IPS DF 6.9 (cell line): ENCODE measurements at places on chromosomes 5 and 9.

- no peak for DNase-seq
Observed at GRCh38 chr9:3980771-3981170, 319.1 kb downstream of the GLIS3 start.

GRCh38 chr9:130713286-130713960, 19.8 kb downstream of the EXOSC2 start:
- no peak for DNase-seq

DNA sequence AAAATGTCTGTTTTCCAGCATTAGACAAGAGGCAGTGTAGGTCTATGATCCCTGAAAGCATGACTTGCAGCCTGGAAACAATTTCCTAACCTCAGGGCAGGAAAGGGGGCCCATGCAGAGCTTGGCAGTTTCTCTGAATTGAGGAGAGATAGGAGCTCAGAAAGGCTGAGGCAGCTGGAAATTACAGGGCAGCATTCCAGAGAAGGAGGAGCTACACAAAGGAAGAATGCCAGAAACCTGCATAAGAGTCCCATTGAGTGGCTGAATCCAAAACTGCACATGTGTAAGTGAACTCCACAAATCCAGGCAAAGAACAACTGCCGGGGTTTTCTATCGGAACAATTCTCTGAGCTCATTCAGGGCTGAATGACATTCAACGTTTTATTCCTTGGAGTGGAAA, 346.8 kb downstream of the PIK3R1 start:
- DNase-seq: no peak

DNA sequence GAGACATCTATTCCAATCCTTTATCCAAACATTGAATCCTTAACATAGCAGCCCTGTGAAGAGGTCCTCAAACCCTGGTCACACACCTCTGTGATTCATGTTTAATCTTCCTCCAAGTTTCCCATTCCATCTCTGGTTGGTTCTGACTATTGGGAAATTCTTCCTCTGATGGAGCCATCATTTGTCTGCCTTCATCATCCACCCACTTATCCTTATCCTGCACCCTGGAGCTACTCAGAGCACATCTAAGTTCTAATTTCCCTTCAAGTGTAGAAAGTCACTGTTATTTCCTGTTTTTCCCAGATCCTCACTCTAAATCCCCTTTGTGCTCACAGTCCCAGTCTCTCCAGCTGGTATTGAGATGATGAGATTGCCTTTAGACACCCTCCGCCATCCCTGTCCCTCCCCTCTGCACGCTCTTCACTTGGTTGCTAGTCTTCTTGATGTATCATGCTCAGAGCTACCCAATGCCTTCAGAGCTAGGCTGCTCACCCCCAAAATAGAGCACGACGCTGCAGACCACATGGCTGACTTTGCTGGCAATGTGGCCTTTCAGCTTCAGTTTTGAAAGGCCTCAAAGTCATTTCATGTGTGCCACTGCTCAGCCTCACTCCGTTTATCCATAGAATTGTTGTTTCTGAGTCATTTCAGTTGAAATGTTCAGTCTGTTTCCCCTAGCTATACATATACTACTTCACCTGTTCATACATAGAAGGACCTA, 154.3 kb downstream of the PALM2AKAP2 start:
- DNase-seq: no peak

DNA sequence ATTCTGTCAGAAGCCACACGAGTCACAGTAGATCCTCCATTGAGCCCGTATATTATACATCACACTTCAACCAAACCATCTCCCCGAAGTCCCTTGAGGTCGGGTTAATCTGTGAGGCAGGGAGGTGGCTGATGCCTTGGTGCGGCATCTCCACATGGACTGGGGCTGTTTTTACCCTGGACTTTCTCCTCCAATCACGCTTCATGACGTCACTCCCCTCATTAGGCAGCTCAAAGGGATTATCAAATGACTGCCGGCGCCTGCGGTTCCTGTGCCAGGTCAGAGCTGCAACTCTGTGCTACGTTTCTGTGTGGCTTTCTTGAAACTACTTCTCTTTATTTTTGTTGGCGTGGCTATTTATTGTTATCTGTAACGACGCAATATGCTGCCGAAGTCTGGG, 53.7 kb downstream of the TMOD1 start:
- DNase-seq: no peak

GRCh38 chr5:64836190-64836755, 67.5 kb downstream of the CWC27 start:
- DNase-seq: no peak

DNA sequence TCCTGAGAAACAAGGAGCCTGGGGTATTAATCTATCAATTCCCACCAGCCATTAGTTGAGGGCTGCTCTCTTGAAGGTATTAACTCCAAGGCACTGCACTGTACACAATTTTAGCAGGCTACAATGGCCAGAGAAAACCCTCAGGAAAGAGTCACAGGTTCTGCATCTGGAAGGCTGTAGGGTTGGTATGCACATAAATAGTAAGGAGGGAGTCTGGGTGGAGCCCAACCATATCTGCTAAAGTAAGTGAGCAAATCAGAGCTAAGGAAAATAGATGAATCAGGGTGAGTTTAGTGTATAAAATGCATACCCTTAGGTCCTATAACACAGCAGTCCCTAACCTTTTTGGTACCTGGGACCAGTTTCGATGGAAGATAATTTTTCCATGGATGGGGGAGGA, 18.2 kb downstream of the TMEM215 start:
- no peak for DNase-seq

DNA sequence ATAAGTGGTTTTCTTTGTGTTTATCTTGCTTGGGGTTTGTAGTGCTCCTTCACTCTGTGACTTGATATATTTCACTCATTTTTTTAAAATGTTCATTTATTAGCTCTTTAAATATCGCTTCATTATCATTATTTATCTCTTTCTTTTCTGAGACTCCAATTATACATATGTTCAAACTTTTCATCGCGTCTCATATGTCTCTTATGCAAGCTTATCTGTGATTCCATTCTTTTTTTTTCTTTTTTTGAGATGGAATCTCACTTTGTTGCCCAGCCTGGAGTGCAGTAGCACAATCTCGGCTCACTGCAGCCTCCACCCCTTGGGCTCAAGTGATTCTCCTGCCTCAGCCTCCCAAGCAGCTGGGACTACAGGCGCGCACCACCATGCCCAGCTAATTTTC, 73.9 kb upstream of the GABRP start:
- no peak for DNase-seq

DNA sequence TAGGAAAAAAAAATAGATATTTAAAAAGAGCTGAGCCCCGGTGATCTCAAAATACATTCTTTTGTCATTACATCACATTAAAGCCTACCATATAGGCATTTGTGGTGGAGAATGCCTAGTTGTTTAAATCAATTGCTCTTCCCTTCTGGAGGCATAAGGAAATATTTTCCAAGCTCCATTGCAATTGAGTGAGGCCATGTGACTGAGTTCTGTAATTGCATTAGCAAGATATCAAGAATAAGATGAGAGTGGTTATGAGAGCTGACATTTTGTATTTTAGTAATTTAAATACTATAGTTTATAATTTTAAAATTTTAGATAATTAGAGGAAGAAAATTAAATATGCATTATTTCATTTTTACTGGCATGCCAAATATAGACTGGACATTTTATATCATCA, 1195.9 kb downstream of the DTWD2 start:
- no peak for DNase-seq

GRCh38 chr9:84597131-84597530, 72.4 kb upstream of the NTRK2 start:
- no peak for DNase-seq

GRCh38 chr9:76553680-76554079, 94.7 kb downstream of the GCNT1 start:
- no peak for DNase-seq

- DNase-seq: no peak
Observed at GRCh38 chr9:4137681-4138099, 162.2 kb downstream of the GLIS3 start.

- no peak for DNase-seq
Observed at GRCh38 chr5:178285399-178286225, 53.0 kb upstream of the PHYKPL start.

- DNase-seq: no peak
Observed at GRCh38 chr5:95825495-95825894, 3.0 kb upstream of the GLRX start.

DNA sequence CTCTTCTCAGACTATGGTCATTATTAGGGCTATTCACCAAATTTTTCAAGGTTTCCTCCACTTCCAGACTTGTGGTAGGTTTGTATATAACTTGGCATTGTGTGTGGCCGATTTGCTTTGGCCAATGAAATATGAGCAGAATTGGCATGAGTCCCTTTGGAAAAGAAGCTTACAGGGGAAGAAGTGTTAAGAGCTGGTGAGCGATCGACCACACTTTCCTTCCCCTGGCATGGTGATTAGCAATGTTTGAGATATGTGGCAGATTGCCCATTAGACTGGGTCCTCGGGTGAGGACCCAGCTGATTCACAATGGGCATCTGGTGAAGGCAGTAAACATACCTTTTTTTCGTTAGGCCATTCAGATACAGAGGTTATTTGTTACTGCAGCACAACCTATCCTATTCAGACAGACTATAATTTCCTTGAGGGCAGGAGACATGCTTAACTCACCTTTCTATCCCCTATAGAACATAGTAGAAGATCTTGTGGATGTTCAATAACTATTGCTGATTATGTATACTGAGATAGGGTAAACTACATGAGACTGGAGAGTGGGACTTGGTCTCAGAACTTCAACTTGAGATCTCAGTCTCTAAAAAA, 62.8 kb upstream of the KLF9 start:
- DNase-seq: no peak

- no peak for DNase-seq
Observed at GRCh38 chr9:69363191-69363590, 38.2 kb downstream of the ENTREP1 start.

- no peak for DNase-seq
Observed at GRCh38 chr9:126591083-126591482, 22.6 kb upstream of the LMX1B start.

DNA sequence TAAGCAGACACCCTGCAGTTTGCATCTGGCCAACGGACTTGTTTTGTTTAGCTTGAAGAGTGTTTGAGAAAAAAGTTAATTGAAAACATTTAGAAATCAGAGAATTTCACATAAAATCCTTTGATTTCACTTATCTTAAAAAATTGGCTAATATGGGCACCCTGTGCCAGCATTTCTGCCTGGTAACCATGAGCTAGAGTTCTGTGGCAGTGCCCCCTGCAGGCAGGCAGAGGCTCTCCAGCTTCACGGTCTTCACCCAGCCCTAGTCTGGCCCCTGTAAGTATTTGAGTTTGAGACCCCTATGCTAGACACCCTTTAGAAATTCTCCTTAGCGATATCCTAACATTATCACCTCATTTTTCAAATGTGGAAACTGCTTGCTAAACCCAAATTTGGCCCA, 18.8 kb upstream of the FANCC start:
- peak; percentile 35 for DNase-seq

DNA sequence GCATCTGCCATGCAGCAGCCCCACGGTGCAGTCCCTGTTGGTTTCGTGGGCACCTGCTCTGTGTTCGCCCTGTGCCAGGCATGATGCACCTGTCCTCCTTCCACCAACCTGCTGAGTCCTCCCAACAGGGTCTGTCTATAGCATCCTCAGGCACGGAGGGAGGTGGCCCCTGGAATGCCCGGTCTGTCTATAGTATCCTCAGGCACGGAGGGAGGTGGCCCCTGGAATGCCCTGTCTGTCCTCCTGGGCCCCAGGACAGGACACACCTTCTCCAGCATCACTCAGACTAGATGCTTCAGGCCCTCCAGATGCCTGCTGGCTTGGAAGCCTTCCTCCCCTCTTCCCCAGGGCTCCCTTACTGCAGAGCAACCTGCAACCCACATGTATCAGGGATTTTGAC, 9.9 kb upstream of the PHYHD1 start:
- no peak for DNase-seq

DNA sequence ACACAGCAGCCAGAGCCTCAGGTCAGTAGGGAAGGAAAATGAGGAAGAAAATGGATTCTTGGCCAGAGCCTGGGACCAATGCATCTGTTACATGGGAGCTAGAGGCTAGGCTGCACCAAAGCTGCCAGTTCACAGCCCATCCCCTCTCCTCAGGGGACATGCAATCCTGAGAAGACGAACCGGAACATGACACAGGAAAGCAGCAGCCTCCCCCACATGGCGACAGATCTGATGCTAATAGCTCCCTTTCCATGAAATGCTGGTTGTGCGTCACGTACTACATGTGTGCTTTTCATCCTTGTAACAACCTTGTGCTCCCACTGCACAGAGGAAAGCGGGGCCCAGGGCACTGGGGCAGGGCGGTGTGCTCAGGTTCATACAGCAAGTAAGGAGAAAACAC, 67.5 kb downstream of the PRRT1B start:
- no peak for DNase-seq

GRCh38 chr5:56259002-56259511, 25.9 kb upstream of the ANKRD55 start:
- DNase-seq: no peak

DNA sequence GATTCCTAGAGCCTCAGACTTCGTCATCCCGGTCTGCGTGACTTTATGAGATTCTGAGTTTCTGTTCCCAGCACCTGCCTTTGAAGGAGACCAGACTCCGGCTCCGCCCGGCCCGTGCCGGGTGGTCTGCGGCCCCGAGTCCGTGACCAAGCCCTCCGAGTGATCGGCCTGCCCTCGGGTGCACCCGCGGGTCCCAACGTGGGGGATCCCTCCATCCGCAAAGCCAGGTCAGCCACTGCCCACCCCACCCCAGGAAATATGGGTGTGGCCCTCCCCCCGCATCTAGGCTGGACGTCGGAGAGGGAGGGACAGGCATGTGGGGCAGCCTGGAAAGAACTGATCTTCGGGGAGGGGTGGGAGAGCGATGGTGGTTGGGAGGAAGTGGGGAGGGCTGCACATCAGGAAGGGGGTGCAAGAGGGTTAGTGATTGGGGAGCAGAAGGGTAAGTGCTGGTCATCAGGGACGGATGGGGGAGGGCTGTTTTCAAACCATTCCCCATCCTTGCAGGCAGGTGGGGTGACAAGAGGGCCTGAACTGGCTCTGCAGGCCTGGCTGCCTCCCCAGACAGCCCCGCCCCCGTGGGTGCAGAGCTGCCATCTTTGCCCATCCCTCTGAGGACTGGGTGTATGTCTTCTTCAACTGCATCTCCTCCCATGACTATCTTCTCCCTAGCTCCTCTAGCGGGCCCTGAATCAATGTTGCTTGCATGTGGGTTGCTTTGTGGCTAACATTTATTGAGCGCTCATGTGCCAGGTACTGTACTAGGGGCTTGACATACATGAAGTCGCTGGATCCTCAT, 747 bp downstream of the LRSAM1 start:
- DNase-seq: no peak

DNA sequence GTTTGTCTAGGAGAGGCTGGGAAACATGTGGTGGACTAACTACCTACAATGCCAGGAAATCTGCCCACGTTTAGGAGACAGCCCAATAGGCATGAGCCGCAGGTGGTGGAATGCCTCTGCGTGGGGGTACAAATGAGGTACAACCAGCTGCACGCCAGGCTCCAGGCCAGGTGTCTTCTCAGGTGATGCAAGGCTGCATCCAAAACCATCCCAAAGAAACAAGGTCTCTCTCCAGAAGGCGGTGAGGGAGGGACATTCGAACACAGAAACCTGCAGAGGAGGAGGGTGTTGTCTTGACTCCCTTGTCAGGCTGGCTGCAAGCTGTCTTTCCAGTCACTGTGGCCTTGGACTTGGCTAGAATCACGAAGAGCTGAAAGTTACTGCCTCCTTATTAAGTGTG, 11.6 kb downstream of the ANKH start:
- no peak for DNase-seq
